OCI-LY7 (cell line): ENCODE measurements at places on chromosomes 6 and 20. TPM values are rescaled to one million over a fixed set of nuclear protein-coding genes. Genes with fewer than 3 reads are reported as not detected.
A peak's percentile ranks its signal among the peaks of the same experiment; 100 is the strongest.

DNA sequence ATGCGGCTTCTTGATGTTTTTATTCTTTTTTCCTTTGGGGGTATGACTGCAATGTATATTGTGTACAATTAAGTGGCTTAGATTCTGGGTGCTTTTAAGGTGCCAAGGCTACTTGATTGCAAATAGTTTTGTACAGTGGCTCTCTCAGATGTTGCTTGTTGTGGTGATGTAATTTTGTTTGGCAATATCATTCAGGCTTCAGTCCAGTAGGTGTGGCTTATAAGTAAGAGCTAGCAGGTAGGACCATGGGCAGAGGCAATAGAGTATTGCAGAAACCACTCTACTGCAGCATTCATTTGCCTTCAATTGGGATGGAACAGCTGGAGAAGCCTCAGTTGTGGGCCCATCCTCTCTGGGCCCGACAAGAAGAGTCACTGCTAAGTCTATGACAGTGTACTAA, 407.9 kb upstream of the MAN1A1 start:
- DNase-seq: no peak

DNA sequence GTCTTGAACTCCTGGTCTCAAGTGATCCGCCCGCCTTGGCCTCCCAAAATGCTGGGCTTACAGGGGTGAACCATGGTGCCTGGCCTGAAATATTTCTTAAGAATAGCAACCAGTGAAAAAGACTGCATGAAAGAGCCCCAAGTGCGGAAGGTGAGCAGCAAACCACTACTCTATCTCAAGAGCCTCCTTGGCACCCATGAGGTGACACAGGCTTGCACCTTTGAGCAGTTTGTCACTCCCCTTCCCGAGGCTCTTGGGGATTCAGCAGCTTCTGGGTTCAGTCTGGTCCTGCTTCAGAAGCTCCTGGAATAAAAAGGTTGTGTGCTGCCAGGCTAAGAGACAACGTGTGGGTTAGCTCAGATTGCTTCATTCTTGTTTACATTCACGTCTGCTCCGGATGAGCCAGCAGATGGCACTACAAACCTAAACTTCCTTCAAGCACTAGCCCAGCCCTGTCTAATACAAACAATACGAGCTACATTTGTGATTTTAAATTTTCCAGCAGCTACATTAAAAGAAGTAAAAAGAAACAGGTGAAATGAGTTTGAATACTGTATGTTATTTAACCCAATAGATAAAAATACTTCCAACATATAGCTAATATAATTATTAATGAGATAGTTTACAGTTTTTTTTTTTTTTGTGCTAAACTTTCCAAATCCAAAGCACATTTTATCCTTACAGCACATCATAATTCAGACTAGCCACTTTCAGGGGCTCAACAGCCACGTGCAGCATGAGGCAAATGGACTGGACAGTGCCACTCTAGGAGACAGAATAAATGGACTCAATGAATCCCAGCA, 46.2 kb downstream of the GJA10 start:
- peak; percentile 71 for DNase-seq

The TRERF1 gene
- total RNA-seq: 12.2 and 12.9 TPM in 2 replicates

GRCh38 chr6:56713254-56713672, 70.6 kb upstream of the DST start:
- DNase-seq: no peak

The CPXM1 gene
- total RNA-seq: 0.15 TPM in 1 of 2 replicates, not detected in the other

DNA sequence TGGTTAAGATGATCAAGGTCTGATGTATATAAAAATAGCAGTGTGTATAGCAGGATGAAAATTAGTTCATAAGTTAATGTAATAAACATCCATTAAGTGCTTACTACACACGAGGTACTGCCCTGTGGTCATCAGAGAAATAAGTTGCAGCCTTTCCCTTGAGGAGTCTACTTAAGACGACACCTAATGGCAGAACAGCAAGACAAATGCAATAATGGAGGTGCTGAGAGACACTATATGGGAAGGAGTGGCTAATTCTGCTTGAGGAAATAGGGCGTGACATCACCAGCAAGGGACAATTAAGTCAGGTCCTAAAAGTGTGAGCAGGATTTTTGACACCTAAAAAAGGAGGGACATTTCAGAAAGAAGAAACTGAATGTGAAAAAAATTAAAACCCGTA, 75.2 kb downstream of the BACH2 start:
- DNase-seq: peak; percentile 35

The DEFB123 gene
- total RNA-seq: not detected in 2 replicates

DNA sequence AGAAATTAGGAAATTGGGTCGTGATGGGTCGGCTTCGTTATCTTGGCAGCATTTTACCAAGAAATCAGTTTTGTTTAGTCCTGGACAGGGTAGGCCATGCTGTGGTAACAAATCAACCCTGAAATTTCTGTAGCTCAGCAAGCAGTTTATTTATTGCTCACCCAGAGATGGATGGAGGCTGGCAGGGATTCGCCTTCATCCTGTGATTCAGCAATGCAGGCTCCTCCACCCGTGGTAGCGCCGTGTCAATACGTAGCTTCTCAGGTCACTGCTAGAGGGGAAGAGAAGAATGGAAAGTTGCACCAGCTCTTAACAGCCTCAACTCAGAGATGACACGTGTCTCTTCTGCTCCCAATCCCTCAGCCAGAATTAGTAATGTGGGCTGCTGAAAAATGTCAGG, 157.0 kb upstream of the SGK1 start:
- no peak for DNase-seq

DNA sequence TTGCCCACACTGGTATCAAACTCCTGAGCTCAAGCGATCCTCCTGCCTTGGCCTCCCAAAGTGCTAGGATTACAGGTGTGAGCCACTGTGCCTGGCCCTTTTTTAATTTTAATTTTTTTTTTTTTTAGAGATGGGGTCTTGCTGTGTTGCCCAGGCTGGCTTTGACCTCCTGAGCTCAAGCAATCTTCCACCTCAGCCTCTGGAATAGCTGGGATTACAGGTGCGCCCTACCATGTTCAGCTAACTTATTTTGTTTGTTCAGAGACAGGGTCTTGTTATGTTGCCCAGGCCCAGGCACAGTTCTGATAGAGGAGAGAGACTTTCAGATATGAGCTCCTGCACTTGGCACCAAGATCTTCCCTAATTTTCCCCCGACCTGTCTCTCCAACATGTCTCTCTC, 8.1 kb downstream of the PSORS1C2 start:
- DNase-seq: no peak

DNA sequence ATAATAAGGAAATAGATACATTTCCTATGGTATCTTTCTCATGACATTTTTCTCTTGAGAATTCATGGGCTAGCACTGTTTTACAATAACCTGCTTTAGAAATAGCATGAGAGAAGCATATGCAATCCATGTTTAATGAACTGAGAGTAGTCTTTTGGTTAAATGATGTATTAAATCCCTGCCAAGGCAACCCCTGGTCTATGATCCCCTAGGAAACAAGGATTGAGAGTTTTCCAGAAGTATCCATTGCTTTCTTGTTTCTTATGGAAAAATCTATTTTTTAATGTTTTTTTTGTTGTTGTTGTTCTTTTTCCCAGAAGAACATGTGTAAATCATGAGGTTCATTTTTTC, 390.5 kb upstream of the HSF2 start:
- no peak for DNase-seq

GRCh38 chr6:66558189-66558588, 851.2 kb upstream of the EYS start:
- DNase-seq: peak; percentile 16

DNA sequence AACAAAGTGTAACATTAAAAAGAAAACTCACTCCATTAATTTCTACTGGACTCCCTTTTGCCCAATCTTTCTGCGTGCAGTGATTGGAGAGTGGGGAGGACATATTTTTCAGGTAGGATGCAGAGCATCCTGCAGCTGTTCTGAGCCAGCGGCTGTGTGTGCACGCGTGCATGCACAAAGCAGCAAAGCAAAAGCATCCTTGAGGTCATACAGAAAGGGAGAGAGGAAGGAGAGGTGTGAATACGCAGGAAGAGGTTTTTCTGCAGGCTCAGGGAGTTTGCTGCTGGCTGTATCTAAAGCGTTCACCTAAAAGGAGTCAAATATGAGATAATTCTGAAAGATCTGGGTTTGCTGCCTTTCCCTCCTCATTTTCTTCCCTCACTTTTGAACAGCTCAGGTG, 108.4 kb downstream of the HUS1B start:
- no peak for DNase-seq

- no peak for DNase-seq
Measured at GRCh38 chr20:4581838-4582237, 139.9 kb upstream of the PRND start.

The SH3BGRL2 gene
- total RNA-seq: 0.09 and 0.25 TPM in 2 replicates

- no peak for DNase-seq
Measured at GRCh38 chr6:169885831-169886230, 134.4 kb downstream of the ERMARD start.
